ENCODE measurements at places on chromosomes 12 and 14.
A peak's percentile ranks its signal among the peaks of the same experiment; 100 is the strongest.

- no peak for DNase-seq
These were observed 241.7 kb downstream of the AEBP2 start for GRCh38 chr12:19681007-19681406.

DNA sequence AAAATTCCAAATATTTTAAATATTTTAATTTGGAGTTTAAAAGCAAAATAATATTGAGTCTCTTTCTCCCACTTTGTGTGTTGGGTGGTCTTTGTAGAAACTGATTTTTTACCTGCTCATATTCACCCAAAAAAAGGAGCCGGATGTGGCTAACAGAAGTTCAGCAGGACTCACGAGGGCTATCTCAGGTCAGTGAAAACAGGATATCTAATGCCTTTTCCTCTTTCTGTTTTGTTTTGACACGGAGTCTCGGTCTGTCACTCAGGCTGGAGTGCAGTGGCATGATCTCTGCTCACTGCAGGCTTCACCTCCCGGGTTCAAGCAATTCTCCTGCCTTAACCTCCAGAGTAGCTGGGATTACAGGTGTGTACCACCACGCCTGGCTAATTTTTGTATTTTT is 30.8 kb downstream of the COA8 start:
- no peak for DNase-seq

DNA sequence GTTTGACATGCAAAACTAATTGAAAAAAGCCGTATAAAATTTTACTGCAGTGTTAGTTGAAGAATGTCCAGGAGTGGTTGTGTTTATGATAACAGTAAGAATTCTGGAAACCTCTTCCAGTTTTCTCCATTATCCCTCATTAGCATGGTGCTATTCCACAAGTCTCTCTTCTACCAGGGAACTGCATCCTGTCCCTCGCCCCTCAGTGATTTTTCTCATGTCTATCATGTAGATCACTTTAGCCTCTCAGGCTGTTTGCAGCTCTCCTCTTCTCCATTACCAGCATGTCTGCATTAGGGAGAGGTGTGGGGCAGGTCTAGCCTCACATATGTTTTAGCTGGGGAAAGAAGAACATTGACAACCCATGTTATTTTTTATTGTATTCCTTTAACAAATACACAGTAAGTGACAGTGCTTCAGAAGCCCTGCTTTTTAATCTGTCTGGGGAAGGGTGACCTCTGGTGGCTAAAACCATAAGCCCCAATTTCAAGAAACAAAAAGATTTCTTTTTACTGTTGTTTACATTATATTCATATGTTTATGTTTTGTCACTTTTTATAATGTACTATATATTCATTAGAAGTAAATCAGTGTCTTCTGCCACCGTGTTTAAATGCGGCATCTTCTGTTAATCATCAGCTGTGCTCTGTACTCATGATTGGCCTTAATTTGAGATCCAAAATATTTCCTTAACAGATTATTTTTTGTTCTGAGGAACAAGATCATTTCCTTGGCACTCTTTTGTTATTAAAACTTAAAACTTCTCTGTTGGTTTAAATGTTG is 70.7 kb downstream of the RASSF8 start:
- no peak for DNase-seq

DNA sequence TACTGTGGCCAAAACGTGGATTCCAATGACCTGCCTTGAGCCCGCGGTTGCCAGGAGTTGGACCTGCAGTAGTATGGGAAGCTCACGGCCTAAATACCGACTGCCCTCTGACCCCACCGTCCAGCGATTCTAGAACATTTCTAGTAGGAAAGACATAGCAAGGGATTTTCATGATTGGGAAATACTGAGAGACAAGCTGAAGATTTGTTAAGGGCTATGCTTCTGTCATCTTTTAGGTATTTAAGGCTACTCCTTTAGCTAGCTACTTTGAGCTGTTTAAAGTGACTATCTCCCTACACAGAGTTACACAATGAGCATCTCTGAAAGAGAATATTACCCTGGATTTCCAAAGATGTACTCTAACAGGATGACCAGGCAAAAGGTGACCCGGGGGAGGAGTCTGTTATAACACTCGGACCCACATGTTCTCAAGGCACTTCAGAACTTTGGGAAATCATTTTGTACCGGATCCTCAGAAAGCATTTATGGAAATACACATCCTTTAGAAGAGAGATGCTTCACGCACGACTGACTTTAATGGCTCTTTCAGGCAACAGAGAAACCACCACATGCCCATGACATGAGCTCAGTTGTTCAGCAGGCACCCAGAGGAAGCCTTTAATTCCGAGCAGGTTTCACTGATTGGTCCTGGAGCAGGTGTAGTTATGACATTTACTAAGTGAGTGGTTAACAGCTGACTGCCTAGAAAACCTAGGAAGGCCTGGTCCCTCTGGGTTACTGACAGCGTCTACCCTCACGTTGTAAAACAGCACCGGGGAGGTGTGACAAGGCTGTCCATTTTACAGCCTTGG is 4.2 kb downstream of the BAG5 start:
- no peak for DNase-seq

DNA sequence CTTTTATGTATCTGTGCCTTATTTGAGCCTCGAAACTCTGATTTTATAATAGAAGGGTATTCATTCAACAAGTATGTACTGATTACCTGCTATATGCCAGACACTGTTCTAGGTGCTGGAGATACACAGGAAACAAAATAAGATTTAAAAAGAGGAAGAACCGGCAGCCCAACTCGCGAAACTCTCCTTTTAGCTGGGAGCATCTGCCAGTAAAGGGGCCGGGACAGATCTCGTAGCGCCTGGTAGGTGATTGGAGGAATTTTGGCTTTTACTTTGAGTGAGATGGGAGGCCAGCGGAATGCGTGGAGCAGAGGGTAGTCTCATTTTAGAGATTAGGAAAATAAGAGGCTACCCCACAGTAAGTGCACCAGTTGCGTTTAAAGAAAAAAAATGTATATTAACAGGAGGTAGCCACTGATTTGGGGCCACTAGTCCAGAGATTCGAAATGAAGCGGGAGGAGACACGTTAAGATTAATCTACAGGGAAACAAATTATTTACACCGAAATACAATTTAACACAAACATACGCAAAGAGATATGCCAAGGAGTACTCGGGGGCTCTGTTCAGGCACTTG is 520 bp upstream of the MON2 start:
- DNase-seq = peak; percentile 11

DNA sequence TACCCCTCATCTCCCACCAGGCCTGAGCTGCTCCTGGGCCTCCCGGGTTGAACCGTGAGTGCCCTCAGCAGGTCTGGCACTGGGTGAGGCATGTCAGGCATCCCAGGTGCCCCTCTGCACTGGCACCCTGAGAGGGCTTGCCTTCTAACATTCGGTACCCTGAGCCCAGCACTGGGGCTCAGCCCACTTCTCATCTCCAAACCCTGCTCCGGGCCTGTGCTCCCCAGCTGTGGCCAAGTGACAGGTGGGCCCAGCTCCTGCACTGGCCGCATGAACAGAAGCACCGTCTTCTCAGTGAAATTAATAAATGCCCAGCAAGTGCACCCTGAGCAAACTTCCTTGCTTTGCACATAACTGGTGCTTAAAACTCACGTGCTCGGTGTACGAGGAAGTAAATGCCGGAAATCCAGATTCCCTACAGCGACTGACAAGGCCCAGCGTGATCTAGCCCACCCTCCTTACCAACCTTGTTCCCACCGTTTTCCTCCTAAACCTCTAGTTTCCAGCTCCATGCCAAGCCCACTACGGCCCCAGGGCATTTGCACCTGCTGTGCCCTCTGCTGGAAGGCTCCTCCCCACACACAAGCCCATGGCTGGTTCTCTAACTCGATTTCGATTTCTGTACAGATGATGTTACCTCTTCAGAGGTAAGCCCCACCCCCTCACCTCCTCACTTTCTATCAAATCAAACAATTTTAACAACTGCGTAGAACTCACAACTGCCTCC is 115.2 kb upstream of the NCOR2 start:
- DNase-seq = no peak

- no peak for DNase-seq
These were observed 91.9 kb upstream of the BCL2L14 start for GRCh38 chr12:11978726-11979384.

GRCh38 chr12:122124370-122124769 is 45.8 kb downstream of the MLXIP start:
- DNase-seq = no peak

DNA sequence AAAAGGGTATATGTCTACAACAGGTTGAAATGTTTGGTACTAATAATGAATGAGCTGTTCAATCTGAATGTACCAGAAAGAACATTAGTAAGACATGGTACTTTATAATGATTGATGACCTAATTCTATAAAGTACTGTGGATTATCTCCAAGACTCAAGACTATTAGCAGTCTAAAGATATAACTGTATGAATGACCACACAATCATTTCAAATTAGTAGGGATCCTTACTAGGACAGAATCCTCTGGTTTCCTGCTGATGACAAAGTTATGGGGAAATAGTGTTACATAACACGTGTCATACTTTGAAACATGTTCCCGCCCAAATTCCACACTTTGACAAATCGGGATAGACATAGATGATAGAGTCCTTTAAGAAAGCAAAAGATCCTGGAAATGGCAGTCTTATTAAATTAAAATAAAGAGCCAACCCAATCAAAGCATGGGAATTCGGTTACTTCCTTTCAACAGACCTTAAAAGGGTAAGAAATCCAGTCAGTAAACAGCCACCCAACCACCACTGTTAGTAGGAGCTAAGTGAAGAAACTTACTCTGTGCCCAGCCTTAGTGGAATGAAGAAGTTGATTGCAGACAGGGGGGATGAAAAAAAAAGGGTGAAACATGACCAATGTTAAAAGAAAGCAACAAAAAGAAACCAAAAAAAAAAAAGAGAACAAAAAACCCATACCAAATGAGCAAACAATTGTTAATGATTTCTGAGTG is 2.8 kb downstream of the VPS29 start:
- no peak for DNase-seq

DNA sequence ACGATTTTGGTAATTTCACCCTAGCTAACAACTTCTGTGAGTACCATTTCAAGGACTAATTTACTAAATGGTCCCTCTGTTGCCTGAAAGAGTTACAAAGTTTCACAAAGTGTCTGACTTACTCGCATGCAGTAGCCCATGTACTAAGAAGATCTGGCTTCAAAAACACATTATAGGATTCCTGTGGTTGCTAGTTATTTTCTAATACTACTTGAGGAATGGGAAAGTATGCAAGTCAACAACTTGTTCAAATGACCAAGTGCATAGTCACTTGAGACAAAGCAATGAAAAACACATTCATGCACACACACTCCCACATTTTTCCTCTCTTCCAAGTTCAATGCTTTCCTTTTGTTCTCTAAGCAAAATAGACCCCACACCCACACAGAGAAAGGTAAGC is 219.7 kb upstream of the TMPO start:
- no peak for DNase-seq

- no peak for DNase-seq
These were observed 26.4 kb downstream of the HCFC2 start for GRCh38 chr12:104090685-104091084.

DNA sequence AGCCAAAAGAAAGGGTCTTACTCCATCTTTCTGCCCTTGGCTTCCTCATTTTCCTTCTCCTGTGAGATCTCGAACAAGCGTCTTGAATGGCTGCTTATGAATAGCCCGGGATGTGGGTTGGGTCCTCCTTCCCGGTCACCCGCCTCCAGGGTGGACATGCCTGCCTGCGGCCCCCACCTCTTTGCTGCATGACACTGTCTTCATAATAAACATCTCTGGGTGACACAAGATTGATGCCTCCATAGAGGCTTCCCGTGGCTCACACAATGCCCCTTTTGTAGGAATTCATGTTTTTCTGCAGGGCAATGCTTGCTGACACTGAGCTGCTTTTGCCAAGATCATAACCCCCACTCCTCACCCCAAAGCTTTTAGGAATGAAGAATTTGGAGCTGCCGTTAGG is 125.9 kb downstream of the ZNF664 start:
- no peak for DNase-seq

DNA sequence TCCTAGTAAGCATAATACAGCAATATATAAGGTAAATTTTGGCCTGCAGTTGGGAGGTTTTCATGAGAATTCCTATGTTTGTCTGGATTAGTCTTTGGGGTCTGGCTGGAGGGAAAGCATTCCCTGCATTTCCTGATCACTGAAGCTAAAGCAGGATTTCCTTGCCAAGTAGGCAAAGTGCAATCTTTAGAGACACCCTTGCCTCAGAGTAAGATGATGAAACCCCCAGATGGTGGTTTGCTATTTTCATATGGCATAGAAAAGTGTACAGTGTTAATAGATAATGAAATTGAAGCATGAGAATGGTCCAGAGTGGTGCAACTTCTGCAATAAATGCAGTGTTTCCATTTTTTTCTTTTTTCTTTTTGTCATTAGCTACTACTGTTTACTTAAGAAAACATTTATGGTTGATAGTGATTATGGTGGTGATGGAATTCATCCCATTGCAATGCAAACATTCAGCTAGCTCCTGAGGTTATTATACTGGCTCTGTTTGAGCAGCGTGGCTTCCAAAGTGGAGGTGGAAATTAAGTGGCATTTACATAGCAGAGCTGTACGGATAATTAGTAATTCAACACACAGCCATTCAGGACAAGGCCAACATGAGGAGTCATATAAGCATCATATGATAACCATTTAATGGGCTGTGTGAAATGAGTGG is 276.3 kb downstream of the DUSP6 start:
- no peak for DNase-seq

- no peak for DNase-seq
These were observed 316.5 kb upstream of the OR4E1 start for GRCh38 chr14:21990116-21990515.

DNA sequence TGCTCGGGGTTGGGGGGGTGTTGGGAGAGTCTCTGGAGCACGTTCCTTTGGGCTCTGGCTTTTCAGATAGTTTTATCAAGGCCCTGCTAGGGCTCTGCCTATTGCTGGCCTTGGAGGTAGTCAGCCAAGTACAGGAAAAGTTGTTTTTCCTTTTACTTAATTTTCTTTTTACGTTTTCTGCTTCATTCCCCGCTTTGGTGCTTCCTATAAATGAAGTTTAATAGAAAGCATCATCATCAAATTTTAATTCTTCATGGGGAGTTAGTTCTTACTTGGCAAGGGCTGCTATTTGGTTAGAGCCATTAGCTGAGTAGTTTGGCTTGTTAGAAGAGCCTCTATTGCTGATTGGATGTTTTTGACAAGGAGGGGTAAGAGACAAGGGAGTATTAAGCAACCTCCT is 15.1 kb upstream of the ADAM21 start:
- DNase-seq = no peak

GRCh38 chr12:113666223-113666622 is 194.6 kb upstream of the LHX5 start:
- no peak for DNase-seq

- DNase-seq = no peak
These were observed 87.3 kb downstream of the TTC7B start for GRCh38 chr14:90728951-90729350.

GRCh38 chr14:57848353-57848752 is 17.5 kb downstream of the SLC35F4 start:
- DNase-seq = no peak

DNA sequence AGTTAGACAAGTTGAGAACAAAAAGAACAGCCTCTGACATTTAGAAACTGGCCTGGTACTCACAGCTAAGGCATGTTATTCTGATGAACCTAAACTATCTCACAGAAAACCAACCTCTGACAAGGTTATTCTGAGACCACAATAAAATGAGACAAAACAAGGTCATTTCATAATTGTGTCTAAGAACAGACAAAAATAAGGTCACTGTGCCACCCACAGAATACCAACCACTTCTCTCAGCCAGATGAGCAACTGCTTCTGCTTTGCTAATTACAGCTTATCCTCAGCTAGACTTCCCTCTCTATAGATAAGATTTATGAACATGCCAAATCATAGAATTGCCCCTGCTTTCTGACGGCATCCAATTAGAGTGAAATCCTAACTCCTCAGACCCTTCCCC is 52.2 kb upstream of the CRACR2A start:
- DNase-seq = no peak

GRCh38 chr14:99850709-99851108 is 57.5 kb downstream of the EML1 start:
- no peak for DNase-seq

All from stimulated activated CD4-positive, alpha-beta T cell treated with anti-CD3 and anti-CD28 coated beads, Interleukin-4, amount 100 ng/mL, for 4 hours (primary cell).